ENCODE measurements at places on chromosomes 4 and X. TPM values are rescaled to one million over a fixed set of nuclear protein-coding genes. Genes with fewer than 3 reads are reported as not detected.

DNA sequence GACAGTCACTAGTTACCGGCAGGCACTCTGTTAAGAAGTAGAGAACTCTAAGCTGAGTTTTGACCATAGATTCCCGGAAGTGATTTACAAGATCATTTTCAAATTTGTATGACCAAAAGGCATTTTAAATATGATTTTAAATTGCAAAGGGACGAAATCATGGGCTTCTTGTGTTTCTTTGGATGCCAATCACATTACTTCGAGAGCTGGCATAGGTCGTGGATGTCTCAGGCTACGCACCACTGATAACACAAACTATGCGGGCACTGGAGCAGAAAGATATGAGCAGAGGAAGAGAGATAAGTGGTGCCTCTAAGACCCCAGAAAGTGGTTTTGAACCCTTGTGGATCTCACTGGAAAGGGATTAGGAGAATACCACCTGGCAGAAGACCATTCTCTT, 294.2 kb upstream of the FTHL17 start:
- no peak for DNase-seq

GRCh38 chr4:148441624-148441985, 609 bp downstream of the NR3C2 start:
- no peak for DNase-seq

DNA sequence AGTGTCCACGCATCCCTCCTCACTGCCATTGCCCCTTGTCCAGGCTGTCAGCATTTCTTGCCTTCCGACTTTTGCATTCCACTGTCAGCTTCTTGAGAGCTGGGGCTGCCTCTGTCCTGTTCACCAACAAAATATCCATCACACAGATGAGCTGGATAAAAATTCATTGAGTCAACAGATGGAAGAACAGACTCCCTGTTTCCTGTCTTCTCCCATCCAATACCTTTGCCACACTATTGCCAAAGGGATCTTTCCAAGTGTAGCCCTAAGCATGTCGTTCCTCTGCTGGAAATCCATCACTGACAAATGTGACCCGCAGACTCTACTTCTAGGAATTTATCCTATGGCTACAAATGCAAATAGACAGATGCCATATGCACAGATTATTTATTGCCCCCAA, 78.0 kb upstream of the PJA1 start:
- DNase-seq, result no peak

GRCh38 chr4:94711635-94712034, 46.1 kb upstream of the BMPR1B start:
- DNase-seq, result no peak

DNA sequence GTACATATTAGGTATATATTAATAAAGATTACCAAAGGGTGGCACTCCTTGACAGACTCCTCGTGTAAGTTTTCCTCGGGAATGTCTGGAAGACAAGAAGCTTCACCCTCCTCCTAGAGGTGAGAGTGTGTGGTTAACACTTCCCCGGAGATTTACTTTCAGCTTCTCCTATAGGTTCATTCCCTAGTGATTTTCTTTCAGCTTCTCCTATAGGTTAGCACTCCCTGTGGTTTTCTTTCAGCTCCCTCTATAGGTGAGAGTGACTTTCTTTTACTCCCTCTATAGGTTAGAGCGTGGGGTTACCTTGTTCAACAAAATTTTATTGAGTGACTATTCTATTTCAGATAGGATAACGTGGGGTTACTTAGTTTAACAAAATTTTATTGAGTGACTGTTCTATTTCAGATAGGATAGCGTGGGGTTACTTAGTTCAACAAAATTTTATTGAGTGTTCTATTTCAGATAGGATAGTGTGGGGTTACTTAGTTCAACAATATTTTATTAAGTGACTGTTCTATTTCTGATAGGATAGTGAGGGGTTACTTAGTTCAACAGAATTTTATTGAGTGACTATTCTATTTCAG, 106.0 kb upstream of the PLAC1 start:
- no peak for DNase-seq

- no peak for DNase-seq
Measured at GRCh38 chr4:57614257-57614932, 504.2 kb upstream of the IGFBP7 start.

GRCh38 chrX:110852180-110852579, 56.6 kb upstream of the CHRDL1 start:
- DNase-seq, result no peak

GRCh38 chr4:181952478-181952877, 290.7 kb upstream of the TENM3 start:
- DNase-seq, result no peak

DNA sequence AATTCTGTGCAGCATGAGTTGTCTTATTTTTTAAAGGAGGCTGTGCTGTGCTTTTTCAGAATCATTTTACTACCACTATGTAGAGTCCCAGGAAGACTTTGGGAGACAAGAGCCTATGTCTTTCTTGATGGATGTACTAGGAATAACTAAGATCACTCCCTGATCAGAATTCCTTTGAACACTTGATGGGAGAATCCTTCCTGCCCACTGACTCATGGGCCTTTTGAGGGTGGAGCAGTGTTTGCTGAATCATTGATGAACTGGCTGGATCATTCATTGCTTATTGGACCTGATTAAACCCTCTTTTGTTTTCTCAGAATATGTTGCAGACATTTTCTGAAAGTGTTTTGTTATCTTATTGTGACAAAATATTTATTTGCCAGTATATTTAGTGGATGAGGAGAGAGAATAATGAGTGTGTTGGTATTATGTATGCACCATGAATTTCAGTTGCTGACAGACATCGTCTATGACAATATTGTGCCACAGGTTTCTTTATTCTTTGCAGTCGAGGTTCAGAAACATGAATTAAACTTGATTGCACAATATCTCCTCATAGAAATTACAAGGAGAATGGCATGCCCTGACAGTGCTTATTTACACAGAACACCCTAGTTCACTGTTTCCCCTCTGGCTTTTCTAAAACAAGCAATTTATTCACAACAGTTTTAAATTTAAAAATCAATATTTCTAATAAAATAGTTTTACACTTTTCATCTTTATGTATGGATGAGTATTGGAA, 36.3 kb downstream of the POU4F2 start:
- no peak for DNase-seq

- DNase-seq, result no peak
Measured at GRCh38 chr4:83931659-83932438, 395.9 kb downstream of the GPAT3 start.

GRCh38 chrX:133606990-133607389, 191.7 kb upstream of the GPC4 start:
- no peak for DNase-seq

GRCh38 chr4:109624536-109624935, 64.5 kb downstream of the MCUB start:
- no peak for DNase-seq

DNA sequence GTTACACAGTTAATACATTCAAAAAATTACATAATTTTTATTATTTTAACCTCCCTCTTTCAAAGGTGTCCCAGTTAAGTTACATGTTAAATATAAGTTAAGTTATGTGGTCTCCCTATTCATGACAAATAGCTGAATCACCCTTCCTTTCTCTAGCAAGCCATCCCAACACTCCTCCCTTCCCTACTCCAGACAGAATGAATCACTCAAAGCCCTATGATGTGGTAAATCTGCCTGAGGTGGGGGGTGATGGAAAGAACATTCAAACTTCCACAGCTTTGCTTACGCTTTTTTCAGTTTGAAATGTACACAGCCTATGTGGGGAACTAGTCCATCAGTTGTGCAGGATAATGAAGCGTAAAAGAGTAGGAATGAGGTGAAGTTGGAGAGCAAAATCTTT, 90.2 kb downstream of the CXCL13 start:
- DNase-seq, result no peak

- DNase-seq, result no peak
Measured at GRCh38 chrX:110004731-110005369, 1.9 kb downstream of the TMEM164 start.

GRCh38 chr4:81260443-81261101, 45.5 kb upstream of the PRKG2 start:
- no peak for DNase-seq

- no peak for DNase-seq
Measured at GRCh38 chrX:18810416-18810815, 103.0 kb downstream of the PPEF1 start.

DNA sequence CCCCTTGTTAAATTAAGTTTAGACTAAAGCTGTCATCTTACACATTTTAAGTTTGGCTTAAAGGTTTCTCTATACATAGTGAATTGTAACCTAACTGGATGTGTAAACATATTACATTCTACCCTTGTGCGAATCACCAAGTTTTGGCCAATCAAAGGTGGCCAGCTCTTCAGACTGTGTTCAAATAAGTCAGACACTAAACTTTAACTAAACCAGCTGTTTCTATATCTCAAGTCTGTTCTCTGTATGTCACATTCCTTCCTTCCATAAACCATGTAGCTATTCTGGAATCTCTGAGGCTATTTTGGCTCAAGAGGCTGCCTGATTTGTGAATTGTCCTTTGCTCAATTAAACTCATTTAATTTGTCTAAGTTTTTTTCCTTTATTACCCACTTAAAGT, 6.7 kb downstream of the SULT1B1 start:
- no peak for DNase-seq

FHIP1A gene
- total RNA-seq, result 16.0 TPM

LGI2 gene
- total RNA-seq, result 5.2 TPM

SPANXC gene
- not detected for total RNA-seq

YY2 gene
- total RNA-seq, result 0.91 TPM

AFP gene
- not detected for total RNA-seq

IL2 gene
- not detected for total RNA-seq

LPAR4 gene
- total RNA-seq, result 0.51 TPM

KIF4A gene
- 0.60 TPM for total RNA-seq

GAGE12E gene
- not detected for total RNA-seq

SHROOM3 gene
- 11.3 TPM for total RNA-seq

Measured in right cardiac atrium (tissue), 5 donors.